ENCODE measurements at places on chromosomes 11 and 22.

DNA sequence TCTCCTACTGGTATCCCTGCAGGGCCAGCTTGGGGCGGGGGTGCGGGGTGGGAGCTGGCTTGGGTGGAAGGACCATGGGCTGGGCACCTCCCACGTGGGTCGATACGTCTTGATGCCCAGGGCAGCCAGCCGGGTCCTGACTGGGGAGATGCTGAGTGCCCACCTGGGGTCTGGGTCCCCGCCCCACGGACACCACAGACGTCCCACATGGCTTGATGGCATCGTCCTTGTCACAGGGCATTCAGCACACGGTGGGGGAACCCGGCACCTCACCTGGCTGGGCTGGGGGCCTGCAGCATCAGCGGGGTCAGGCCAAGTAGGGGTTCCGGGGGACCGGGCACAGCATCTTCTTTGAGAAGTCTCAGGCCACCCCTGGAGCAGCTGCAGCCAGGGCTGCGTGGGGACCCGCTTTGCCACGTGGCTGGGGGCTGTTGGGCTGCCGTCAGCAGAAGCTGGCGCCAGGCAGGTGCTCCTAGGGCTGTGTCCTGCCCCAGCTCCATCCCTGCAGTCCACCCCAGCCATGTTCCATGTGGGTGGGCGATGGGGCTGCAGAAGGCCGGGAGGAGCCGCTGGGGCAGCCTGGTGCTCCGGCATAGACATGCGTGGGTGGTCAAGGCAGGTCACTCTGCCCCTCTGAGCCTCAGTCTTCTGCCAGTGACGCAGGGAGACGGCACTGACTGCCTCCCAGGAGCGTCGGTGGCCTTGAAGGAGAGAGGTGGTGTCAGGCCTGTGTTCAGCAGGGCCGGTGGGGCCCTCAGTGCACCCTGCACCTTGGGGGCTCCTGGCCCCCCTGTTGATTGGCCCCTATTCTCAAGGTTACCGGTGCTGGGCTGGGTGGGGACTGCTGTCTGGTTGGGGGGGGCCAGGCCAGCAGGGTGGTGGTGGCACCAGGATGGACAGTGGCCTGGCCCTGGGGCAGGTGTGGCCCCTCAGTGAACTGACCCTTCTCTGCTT, 8.4 kb downstream of the SELENOO start:
- DNase-seq, result no peak

GRCh38 chr11:112315057-112315720, 54.5 kb upstream of the PLET1 start:
- DNase-seq, result no peak

DNA sequence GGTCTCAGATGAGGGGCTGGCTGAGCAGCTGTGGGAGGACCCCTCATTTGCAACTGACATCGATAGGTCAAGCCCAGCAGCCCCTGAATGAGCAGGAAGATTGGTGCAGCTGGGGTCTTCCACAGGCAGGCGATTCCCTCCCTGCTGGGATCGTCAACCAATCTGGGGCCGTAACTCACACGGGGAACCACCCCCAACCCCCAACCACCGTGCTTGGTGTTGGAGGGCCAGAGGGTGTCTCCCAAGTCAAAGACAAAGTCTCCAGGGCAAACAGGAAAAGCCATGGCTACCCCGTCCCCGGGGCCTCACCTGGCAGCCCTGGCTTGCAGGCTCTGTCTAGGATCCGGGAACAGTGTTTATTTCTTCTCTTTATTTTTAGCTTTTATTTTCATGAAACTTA, 26.9 kb upstream of the SCUBE1 start:
- DNase-seq, result no peak

DNA sequence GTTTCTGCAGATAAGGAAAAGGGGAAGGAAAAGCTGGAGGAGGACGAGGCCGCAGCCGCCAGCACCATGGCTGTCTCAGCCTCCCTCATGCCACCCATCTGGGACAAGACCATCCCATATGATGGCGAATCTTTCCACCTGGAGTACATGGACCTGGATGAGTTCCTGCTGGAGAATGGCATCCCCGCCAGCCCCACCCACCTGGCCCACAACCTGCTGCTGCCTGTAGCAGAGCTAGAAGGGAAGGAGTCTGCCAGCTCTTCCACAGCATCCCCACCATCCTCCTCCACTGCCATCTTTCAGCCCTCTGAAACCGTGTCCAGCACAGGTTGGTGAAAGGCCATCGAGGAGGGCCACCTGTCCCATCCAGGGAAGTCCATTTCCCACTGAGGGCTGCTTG, 5.6 kb downstream of the TEF start:
- no peak for DNase-seq

- no peak for DNase-seq
These were observed 59.1 kb upstream of the MPEG1 start for GRCh38 chr11:59271811-59272327.
